ENCODE measurements at places on chromosomes 2 and 18.

GRCh38 chr2:181832015-181832414, 59.5 kb upstream of the ITPRID2 start:
- no peak for DNase-seq

DNA sequence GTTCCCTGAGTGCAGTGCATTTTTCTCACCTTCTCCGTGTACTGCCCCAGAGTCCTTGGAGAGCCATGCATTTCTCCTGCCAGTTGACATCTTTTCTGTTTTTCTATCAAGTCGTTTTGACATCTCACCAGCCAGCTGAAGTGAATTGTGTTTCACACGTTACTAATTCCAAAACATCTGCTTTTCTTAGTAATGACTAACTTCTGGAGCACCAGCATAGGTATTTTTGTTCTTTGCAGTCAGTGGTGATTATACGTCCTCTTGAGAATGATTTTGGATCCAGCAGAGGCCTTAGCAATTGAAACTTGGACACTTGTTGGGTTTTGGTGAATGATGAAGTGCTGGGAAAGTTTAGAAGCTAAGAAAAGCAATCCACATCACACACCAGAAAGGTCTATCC, 112.5 kb downstream of the PIK3C3 start:
- DNase-seq = no peak

GRCh38 chr2:212797484-212798205, 259.0 kb upstream of the ERBB4 start:
- DNase-seq = no peak

- DNase-seq = no peak
Observed at GRCh38 chr2:19733951-19734425, 167.8 kb downstream of the TTC32 start.

DNA sequence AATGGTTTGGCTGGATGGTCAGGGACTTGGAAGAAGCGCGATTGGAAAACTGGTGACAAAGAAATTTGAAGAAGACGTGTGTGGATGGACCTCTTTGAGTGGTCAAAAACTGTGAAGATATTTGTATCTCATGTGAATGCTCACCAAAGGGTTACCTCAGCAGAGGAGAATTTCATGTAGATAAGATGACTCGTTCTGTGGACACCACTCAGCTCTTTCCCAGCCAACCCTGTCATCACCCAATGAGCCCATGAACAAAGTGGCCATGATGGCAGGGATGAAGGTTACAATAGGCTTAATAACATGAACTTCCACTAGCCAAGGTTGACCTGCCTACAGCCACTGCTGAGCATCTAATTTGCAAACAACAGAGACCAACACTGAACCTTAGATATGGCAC, 248.3 kb downstream of the KCNE4 start:
- no peak for DNase-seq

- DNase-seq = no peak
Observed at GRCh38 chr18:70827632-70828031, 538.8 kb downstream of the SOCS6 start.

DNA sequence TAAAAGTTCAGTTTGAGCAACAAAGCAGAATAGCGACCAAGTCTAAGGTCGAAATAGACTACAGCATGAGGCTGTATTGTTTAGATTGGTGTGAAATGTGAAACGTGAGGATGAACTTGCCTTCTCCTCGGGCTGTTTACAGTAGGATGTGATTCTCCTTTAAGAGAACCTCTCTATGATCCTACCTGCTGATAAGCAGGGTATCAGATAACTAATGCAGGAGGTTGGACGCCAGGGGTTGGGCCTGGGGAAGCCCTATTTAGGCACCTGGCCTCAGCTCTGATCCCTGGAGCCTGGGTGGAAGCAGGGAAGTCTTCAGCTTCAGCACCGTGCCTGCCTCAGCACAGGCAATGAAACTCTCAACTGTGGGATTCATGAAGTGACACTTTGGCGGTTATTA, 11.4 kb downstream of the CRYGD start:
- DNase-seq = no peak

DNA sequence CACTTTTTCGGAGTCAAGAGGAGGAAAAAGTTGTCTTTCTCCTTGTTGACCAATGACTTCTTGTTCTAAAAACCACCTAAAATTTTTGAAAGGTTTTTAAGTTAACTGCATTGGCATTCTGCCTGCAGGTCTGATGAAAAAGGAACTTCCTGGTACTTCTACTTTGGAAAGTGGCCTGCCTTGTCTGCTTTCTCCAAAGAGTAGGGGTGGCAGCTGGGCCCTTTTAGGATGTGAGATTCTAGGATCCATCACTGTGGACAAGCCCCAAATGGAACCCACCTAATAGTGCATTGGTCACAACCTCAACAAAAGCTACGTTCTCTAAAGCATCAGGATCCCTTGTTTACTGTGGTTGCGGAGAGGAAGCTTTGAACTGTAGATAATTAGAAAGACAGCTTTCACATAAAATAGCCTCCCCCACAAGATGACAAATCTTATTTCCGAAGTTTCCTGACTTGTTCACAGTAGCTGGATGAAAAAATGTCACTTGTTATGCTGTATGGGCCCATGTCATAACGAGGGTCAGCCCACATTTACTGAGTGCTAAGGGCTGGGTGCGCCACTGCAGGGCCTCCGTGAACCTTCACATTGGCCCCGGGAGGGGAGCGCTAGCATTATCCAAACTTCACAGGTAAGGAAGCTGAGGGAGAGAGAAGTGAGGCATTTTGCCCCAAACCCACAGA, 17.4 kb downstream of the ASPRV1 start:
- DNase-seq = no peak

DNA sequence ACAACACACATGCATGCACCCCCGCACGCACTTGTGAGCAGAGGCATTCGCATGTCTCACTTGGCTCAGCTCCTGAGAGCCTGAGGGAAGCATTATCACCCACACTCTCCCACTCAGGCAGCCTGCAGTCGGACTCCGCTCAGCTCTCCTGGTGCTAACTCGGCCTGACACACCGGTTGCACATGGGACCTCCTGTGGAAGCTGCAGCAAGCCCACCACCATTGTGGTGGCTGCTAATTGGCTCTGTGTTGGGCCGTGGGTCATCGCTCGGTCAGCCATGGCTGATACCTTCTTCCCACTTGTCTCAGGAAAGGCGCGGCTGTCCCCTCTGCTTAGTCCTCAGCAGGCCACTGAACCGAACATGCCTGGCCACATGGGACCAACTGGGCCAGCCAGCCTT, 13.7 kb upstream of the TEX261 start:
- DNase-seq = no peak

- no peak for DNase-seq
Observed at GRCh38 chr2:168185583-168186274, 61.7 kb downstream of the STK39 start.

GRCh38 chr2:224261326-224261725, 140.6 kb downstream of the FAM124B start:
- DNase-seq = no peak

DNA sequence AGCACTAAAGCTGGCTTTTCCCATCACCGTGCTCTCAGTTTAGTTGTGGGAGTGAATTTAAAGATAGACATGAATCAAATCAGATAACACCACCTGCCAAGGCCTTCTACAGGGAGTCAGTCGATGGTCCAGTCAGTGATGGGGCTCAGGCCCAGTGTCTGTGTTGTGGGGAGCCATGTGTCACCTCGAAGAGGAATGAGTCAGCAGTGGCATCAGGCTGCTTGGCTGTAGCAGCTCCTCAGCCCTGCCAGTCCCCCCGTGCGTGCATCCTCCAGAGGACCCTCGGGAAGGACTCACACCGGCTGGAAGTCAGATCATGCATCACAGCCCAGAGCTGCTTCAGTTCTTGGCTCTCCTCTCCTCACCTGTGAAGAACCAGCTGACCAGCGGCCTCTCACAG, 420.4 kb upstream of the RAB6C start:
- no peak for DNase-seq

DNA sequence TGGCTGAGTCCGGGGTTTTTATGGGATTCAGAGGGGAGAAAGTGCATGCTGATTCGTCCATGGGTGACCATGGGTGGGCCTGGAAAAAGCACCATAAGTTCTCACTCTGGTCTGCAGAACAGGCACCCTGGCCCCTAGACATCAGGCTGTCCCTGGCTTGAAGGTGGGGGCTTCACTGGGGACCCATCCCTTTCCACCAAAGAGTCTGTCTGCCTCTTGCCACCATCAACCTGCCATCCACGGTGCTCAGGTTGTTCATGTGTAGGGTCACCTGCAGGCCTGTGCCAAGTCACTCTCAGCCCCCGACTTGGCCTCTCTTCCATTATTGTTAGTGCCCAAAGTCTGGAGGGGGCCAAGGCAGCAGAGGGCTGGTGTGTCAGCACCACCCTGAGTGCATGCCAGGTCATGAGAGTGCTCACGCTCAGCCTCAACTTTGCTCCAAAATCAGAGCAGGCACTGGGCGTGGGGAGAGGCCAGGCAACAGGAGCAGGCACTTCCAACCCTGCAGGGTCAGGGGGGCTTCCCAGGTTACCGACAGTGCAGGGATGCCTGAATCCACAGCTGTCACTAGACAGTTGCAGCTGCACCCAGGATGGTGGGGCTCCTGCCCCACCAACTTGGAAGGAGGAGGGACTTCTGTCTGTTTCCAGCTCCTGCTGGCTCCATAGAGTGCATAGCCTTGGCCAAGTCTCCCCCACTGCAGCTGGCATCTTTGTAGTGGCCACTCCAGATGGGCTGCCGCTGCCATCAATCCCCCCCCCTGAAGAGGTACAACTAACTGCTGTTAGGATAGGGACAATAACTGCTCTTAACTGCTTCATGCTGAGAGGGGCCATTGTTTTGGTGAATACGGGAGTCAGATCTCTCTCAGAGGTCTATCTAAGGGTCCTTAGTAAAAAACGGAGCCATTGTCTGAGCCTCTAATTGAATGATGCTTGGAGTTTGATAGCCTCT, 209.3 kb downstream of the AKAIN1 start:
- DNase-seq = peak; percentile 12

DNA sequence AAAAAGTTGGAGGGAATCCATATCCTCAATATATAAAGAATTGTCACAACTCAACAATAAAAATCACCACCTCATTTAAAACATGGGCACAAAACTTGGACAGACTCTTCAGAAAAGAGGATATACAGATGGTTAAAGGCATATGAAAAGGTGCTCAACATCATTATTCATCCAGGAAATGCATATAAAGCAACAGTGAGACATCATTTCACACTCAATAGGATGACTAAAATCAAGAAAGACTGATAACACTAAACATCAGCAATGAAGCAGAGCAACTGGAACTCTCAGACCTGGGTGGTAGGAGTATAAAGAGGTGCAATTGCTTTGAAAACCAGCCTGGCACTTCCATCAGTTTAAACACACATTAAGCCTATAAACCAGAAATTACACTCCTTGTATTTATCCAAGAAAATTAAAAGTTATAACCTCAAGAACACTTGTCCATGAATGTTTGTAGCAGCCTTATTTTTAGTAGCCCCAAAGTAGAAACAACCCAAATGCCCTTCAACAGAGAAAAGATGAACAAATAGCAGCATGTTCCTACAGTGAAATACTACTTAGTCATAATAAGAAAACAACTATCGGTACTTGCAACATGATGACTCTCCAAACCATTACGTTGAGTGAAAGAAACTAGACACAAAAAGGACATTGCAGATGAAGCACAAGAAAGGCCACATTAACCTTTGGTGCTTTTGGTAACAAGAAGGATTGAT, 79.1 kb upstream of the TANC1 start:
- no peak for DNase-seq

DNA sequence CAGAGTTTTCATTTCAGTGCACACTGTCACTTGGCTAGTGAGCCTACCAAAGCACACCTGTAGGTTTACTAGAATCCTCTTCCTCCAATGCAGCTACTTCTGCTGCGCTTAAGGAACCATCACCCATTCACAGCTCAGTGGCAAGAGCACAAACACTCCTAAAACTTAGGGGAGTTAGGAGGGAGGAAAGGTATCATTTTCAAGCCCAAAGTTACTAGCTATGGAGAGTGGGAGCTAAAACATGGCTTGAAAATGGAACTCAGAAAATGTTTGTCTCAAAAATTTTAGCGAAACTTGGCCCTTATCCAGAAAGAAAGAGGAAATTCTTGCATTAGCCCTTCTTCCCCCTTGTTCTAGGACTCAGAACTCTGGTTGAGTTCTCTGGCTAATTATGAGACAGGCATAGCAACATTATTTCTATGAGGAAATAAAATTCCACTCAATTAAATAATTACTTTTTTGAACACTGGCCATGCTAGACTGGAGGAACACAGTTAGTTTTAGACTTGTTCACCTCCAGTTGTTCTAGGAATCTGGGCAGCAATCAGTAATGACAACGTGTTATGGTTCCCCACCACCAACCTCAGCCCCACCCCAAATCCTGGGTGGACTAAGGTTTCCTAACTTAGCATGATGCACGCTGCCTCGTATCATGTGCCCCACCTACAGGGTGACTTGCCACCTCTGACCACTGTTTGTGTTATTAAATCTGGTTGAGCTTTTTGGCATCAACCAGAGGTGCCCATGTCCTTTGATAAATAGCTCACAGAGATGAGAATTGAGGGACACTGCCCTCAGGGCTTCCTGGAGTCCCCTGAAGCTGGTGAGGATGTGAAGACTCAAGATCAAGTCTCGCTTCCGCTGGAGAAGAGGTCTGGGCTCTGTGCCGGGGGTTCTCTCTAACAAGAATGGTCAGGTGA, 32.8 kb downstream of the LPIN2 start:
- DNase-seq = no peak

DNA sequence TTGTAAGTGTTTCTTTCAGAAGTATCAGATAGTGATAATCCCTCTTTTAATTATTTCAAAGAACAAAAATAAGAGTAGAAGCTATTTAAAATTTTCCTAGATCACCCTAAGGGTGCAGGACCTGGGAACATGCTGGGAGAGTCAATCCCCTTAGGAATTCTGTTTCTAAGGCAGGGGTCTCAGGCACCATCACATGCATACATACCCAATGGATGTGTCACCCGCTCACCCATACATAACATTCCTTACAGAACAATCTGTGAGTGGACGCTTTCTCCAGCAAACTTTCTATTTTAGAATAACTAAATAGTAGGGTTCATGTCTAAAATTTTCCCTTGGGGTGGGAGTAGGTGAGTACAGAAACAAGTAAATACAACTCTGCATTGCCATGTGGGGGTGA, 8.4 kb downstream of the DSEL start:
- DNase-seq = no peak

- peak; percentile 85 for DNase-seq
Observed at GRCh38 chr2:120758181-120759144, 22.8 kb downstream of the GLI2 start.

DNA sequence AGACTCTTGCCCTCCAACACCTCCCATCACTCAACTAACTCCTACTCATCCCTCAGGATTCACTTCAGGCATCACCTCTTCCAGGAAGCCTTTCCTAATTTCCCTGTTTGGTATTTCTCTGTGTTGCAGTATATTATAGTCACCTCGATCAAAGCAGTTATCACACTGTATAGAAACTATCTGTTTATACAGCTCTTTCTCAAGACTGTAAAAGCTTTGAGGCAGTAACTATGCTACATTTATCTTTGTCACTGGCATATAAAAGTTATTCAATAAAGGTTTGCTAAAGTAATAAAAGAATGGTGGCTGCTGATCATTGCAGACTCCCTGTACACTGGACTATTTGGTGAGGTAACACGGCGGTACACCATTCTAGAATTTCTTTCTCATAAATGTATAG, 284.9 kb downstream of the PAX3 start:
- no peak for DNase-seq

DNA sequence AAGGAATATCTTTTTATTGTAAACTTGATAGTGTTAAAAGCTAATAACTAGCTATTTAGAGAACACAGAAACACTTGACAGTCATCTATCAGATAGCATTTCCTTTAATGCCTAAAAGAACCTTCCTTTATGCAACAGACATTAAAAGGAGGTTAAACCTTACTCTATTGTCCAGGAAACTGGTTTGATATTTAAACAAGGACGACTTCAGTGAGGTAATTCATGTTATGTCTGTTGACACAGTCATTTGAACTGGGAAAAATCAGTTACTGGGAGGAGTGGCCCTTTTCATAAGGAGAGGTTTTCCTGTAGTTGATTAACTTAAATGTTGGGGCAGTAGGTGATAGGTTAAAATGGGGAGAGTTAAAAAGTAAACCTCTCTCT, 6.7 kb downstream of the TGIF1 start:
- DNase-seq = no peak
